ENCODE measurements at places on chromosomes 5 and 9.

- peak; percentile 31 for DNase-seq
Measured at GRCh38 chr9:21708856-21709255, 93.6 kb upstream of the MTAP start.

GRCh38 chr5:113050721-113051382 is 74.3 kb downstream of the DCP2 start:
- no peak for DNase-seq

- no peak for DNase-seq
Measured at GRCh38 chr9:105243015-105243686, 1.3 kb upstream of the SLC44A1 start.

GRCh38 chr5:88842784-88843183 is 40.2 kb downstream of the MEF2C start:
- no peak for DNase-seq

GRCh38 chr5:167870055-167870454 is 421.4 kb upstream of the WWC1 start:
- DNase-seq: no peak

DNA sequence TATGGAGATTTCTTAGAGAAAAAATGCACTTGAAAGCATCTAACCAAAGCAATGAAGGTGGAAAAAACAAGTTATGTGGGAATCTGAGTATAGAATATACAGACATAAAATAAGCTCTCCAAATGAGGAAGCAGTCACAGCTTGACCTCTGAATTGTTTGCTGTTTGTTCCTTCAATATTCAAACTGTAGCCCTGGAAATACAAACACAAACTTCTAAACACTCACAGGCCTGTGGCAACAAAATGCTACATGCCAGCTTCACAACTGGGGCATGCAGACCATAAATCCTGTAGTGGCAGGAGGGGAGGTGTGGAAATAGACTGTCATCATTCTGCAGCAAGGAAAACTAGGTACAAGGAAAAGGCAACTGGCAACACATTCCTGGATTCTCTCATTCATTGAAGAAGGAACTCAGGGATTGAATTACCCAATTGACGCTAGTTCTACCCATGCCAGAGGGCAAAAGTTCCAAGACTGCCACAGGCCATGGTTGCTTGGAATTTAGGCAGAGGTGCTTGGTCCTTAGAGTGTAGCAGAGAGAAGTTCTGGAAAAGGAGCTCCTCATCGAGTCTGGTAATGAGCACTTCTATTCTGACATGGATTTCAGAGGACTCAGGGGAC is 349.6 kb downstream of the PDE4D start:
- no peak for DNase-seq

DNA sequence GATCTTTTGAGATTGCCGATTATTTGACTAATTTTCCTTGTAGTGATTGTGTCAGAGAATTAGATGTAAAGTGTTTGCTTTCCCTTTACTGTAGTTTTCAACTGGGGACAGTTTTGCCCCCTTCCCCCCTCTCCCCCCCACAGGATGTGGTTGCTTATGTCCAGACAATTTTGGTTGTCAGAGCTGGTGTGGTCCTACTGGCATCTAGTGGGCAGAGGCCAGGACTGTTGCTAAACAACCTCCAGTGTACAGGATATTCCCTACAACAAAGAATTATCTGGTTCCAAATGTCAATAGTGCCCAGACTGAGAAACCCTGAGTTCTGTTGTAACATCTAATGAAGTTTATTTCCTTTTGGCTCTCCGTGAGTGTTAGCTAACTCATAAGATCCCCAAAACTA is 20.0 kb downstream of the TMEFF1 start:
- no peak for DNase-seq

DNA sequence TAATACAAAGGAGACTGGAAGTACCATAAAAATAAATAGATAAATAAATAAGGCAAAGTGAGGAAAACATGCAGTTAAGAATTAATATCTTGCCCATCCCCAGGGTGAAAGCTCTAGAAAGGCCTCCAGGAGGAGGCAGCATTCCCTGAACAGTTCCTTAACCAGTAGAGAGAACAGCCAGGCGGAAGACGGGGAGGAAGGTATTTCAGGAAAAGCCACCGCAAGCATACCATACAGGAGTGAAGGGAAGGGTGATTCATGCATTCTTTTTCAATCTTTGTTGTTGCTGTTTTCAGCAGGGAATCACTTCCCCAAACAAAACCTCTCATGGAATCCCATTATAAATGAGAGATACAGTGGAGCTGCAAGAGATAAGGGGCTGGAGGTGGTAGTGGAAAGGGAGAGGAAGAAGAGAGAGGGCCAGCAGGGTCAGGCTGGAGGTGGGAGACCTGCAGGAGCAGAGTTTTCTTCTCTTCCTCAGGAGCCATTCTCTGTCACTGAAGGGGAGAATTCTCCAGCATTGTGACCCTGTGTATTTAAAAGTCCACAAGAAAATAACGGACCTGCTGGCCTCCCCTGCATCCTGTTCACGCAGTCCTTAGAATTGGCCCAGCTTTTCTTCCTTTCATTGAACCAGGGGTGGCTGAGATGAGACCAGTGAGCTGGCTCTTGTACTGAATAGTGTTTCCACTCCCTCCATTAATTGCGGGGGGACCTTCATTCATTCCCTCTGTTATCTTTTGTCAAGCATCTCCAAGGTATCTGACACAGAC is 255.9 kb downstream of the FAM114A2 start:
- no peak for DNase-seq

DNA sequence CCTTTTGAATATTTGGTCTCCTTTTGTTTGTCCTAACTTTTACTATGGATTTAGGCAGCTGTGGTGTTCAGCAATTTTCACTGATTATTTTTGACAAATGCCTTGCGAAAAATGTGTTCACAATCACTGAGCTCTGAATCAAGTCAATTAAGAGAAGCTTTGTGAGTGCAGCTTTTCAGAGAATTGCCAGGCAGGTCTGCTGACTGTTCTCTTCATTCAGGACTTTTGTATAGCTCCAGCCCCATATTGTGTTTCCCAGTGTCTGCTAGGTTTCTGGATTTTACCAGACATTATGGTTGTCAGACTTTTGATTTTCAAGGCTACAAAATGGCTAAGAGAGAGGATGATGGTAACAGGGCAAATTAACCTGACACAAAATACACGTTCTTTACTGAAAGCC is 1055.9 kb downstream of the CDH18 start:
- DNase-seq: no peak

GRCh38 chr5:112917453-112917995 is 4.5 kb downstream of the REEP5 start:
- peak; percentile 45 for DNase-seq

- DNase-seq: peak; percentile 31
Measured at GRCh38 chr9:119370816-119371215, 1.6 kb upstream of the BRINP1 start.

DNA sequence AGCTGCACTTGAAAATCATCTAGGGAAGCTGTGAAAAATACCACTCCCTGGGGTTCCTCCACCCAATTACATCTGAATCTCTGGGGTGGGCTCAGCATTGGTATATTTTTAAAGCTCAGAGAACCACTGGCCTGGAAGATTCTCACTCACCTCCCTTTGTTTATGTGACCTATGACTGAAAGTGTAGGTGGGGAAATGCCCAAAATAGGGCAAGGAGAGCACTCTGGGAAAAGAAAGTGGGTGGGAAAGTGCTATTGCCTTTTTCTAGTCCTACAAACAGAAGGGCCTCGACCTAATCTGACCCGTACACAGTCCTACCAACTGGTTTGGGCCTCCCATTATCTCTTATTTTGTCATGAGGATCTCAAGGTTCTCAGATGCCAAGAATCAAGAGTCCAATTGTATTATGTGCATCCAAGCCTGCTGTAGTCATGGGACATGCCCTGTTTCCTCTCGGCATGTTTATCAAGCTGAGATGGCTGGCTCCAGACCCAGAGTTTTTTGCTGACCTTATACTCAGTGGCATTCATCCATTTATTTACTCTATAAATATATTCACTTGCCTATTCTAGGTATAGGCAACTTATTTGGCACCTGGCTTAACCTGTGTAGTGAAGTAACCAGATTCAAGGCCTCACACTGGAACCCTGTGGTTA is 483.7 kb downstream of the ENC1 start:
- DNase-seq: no peak

DNA sequence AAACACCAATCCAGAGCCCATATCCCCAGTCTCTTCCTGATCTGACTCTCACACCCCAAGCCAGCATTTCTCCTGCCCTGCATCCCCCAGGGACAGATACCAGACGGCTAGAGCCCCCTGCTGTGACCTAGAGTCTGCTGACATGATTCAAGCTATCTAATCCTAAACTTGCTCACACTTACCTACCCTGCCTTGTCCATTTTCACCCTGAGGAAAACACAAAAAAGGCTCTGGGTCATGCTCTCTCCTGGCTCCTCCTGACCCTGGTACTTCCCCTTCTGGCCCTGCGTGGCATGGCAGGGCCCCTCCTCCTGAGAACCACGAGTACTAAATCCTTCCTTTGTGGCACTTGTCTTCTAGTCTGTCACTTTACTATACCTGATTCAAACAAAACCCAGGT is 2.8 kb upstream of the ARRDC1 start:
- peak; percentile 64 for DNase-seq

DNA sequence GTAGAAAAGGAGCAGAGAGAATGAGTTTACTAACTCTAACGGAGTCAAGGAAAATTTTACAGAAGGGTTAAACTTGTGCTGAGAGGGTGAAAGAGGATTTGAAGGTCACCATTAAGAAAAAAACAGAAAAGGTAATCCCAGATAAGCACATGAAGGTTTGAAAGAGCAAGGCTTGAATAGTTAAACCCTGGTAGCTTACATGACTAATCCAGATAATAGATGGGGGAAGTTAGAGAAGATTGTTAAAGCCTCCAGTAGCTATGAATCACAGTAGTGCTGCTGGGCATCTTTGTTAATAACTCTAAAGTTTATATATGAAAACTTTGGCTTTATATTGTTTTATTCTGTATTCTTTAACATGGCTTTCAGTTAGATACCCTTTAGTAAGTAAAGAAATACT is 354.5 kb upstream of the FTMT start:
- peak; percentile 88 for DNase-seq

- DNase-seq: peak; percentile 31
Measured at GRCh38 chr9:95363051-95363841, 45.7 kb upstream of the FANCC start.

DNA sequence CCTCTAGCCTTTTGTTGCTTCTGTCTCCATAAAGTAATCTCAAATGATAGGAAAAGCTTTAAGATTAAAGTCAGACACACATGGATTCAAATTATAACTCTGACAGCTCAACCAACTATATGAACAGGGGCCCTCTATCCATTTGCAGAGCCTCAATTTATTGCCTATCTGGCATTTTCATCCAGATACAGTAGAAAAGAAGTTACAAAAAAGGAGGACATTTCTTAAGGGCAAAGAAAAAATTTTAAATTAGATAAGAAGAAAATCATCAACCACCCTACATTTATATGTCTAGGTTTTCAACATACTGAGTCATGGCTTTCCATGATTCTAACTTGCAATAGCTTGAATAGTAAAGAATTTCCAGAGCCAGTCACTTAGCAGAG is 567.2 kb downstream of the CAAP1 start:
- no peak for DNase-seq

- no peak for DNase-seq
Measured at GRCh38 chr5:110323832-110324231, 402.6 kb downstream of the TMEM232 start.

GRCh38 chr5:142411656-142412425 is 87.0 kb upstream of the SPRY4 start:
- DNase-seq: peak; percentile 93

- no peak for DNase-seq
Measured at GRCh38 chr9:136687721-136688223, 515 bp upstream of the AGPAT2 start.

DNA sequence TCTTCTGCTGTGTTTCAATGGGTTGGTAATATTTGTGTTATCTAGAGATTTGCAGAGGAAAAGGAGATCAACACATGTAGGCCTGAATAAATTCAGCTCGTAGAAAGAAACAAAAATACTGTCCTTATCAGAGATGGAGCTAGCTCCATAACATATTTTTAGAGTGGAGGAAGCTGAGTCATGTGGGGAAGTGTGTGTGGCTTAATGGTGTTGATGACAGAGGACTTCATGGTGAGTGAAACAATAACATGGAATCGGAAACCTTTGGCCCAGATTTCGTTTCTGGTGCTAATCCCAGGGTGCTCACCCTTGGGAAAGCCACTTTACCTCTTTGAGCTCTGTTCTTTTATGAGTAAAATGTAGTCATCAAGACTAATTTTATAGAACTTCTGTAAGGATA is 825.0 kb downstream of the TLR4 start:
- no peak for DNase-seq

DNA sequence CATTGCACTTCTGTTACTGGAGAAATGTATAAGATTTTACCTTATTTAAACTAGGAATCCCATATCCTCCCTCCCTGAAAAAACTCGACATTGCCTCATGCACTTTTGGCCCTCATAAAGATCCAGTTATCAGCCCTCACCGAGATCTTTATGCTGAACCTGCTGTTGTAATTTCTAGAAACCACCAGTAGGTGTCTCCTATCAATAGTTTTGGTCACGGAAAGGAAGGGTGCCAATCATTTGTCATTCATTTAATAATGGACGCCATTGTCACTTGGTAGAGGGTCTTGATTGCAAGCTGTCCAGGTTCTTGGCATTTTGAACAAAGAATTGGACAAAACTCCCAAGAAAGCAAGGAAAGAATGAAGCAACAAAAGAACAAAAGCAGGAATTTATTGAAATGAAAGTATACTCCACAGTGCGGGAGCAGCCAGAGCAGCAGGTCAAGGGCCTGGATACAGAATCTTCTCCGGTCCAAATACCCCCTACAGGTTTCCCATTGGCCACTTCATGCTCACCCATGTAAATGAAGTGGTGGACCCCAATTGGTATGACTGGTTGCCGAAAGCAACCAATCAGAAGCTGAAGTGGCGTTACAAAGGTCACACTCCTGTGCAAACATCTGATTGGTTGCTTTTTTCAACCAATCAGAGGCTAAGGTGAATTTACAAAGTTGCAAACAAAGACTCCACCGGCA is 524.3 kb downstream of the PSAT1 start:
- peak; percentile 63 for DNase-seq

DNA sequence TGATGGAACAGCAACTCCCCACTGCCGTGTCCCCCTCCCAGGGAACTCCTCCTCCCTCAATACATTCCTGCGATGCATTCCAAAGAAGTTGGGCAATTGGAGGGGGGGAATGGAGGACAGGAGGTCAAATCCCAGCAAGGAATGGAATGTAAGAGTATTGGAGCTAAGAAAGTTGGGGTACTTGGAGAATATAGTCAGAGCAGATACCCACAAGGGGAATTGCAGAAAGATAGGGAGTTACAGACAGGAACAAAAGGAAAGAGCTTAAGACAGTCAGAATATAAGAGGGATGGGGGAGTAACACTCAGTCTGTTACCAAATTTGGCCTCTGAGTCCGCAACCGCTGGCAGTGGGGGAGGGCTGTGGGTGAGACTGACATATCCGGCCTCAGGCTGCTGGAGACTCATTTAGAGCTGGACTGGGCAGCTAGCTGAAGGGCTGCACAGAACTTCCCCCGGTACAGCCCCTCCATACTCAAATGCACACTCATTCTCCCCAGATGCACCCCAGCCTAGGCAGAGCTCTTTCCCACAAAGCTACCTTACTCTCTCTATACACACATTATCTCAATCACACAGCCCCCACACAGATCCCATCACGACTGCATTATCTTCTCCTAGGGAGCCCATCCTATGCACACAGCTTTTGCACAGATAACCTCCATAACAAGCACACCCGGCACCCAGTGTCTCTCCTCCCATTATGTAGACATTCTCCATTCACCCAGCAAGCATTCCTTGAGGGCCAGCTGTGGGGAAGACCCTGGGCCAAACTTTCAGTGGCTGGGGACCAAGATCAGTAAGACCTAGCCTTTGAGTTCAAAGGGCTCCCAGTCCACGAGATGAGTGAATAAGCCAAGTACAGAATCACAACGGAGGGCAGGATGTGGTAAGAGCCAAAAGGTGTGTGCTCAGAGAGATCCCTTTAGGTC is 3.7 kb downstream of the TLN1 start:
- no peak for DNase-seq
